ENCODE measurements at places on chromosomes 1 and 21. TPM values are rescaled to one million over a fixed set of nuclear protein-coding genes. Genes with fewer than 3 reads are reported as not detected.

Gene ZFP69
- 2.4 TPM for total RNA-seq

Gene MROH7
- not detected for total RNA-seq

Gene TBX15
- not detected for total RNA-seq

Gene GPR25
- not detected for total RNA-seq

Gene RIPK4
- total RNA-seq: 36.9 TPM

Gene UBE2U
- total RNA-seq: not detected

Gene RIMS3
- total RNA-seq: 1.7 TPM

Gene NBPF20
- total RNA-seq: 1.2 TPM

Gene ABCG1
- 42.7 TPM for total RNA-seq

Gene SPATA21
- not detected for total RNA-seq

Gene FOXD2
- total RNA-seq: under 0.01 TPM

Gene PPFIA4
- total RNA-seq: 14.0 TPM

Gene POLR3GL
- total RNA-seq: 5.1 TPM

Gene EPHB2
- total RNA-seq: 15.1 TPM

Gene OR2AK2
- not detected for total RNA-seq

Gene MXRA8
- 12.0 TPM for total RNA-seq
